ENCODE measurements at places on chromosomes 11 and 22. TPM values are rescaled to one million over a fixed set of nuclear protein-coding genes. Genes with fewer than 3 reads are reported as not detected.

The TSPAN18 gene
- 8.2 TPM for total RNA-seq

The CCDC157 gene
- 6.8 TPM for total RNA-seq

The TMEM225 gene
- total RNA-seq = not detected

The OR52N4 gene
- total RNA-seq = 1.9 TPM

The KDM4D gene
- 1.9 TPM for total RNA-seq

The ACTN3 gene
- not detected for total RNA-seq

Measured in uterus (tissue), 4 donors.